Stimulated activated CD4-positive, alpha-beta T cell treated with anti-CD3 and anti-CD28 coated beads, Interleukin-1b, Interleukin-23, amount 100 ng/mL, for 24 hours (primary cell): ENCODE measurements at places on chromosomes 3 and 15.

- DNase-seq = peak; percentile 97
Measured at GRCh38 chr3:126703512-126704493, at the start of gene CHCHD6. CHCHD6 (plus strand) TSS chr3:126704240; CDS start chr3:126704313, 73 bp downstream.

- DNase-seq = no peak
Measured at GRCh38 chr3:145429546-145429945, 731.4 kb downstream of the PLOD2 start.

DNA sequence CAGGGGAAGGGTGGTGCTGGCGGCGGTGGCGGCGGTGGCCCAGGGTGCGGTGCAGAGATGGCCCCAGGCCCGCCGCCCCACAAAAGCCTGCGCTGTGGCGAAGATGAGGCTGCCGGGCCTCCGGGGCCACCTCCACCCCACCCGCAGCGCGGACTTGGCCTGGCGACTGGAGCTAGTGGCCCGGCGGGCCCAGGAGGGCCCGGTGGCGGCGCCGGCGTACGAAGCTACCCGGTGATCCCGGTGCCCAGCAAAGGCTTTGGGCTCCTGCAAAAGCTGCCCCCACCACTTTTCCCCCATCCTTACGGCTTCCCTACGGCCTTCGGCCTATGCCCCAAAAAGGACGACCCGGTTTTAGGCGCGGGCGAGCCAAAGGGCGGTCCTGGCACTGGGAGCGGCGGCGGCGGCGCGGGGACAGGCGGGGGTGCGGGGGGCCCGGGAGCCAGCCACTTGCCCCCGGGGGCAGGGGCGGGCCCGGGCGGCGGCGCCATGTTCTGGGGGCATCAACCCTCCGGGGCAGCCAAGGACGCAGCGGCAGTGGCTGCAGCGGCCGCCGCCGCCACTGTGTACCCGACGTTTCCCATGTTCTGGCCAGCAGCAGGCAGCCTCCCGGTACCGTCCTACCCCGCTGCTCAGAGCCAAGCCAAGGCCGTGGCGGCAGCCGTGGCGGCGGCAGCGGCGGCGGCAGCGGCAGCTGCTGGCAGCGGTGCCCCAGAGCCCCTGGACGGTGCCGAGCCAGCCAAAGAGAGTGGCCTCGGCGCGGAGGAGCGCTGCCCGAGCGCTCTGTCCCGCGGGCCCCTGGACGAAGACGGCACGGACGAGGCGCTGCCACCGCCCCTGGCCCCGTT lies 1.6 kb downstream of the SKOR1 start:
- no peak for DNase-seq

DNA sequence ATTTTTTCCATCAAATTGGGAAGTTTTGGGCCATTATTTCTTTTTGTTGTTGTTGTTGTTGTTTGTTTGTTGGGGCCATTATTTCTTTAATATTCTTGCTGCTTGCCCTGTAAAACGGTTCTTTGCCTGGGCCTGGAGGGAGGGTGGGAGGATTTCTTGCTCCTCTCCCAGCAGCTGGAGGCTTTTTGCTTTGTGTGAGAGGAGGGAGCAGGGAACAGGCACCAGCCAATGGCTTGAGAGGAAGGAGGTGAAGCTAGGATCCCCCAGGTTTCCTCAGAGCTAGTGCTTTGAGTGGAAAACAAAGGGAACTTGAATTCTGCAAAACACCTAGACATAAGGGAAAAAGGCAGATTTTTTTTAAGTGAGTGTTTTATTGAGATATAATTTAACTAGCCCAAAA lies 61.2 kb upstream of the DNAJC19 start:
- DNase-seq = no peak

DNA sequence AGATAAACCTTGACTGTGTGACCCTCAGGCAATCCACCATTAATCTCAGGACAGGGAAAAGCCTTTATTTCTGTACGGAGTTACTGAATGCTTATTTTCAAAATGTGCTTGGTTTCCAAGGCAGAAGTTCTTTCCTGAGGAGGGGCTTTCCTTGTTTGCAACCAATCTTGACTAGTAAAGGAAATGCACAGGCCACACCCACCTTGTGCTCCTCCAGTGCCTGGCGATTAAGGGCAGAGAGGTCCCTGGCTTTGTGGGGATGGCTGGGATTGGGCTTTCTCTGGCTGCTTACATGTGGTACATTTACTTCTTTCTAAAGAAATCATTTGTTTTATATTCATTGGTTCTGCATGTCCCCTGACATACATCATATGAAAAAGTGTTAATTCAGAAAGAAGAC lies 47.8 kb downstream of the ZNF621 start:
- no peak for DNase-seq

GRCh38 chr15:58243070-58243469 lies 104.9 kb downstream of the AQP9 start:
- no peak for DNase-seq

DNA sequence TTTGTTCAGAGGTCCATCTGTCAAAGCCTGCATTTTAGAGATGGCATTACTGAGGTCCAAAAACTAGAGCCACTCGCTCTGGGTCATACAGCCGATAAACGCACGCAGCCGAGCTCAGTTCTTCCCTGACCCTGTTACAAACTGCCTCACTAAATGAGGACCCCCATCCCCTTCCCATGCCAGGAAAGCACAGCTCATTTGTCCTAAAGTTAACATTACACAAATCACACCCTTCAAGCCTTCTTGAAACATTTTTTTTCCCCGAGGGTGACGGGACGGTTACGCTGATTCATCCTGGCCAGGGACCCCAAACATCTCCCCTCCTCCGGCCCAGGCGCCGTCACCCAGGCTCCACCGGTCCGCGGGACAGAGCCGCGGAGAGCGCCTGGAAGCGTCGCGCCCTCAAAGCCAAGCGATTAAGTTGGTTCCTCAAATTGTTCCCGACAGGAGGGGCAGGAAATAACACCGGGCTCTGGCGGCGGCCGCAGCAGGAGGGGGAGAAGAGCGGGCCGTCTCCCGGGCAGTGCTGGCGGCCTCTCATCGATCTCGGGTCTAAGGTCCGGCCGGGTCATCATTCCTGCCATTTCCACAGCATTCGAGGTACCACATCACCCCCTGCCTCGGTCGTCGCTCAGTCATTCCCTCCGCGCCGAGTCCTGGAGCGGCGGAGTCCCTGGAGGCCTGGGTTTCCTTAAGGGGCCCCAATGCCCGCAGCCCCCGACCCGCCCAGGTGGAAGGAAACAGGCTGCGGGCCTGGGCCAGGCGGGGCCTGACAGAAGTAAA lies 619 bp upstream of the CMTM8 start:
- no peak for DNase-seq

- DNase-seq = no peak
Measured at GRCh38 chr3:71271596-71271995, 311.9 kb downstream of the FOXP1 start.

DNA sequence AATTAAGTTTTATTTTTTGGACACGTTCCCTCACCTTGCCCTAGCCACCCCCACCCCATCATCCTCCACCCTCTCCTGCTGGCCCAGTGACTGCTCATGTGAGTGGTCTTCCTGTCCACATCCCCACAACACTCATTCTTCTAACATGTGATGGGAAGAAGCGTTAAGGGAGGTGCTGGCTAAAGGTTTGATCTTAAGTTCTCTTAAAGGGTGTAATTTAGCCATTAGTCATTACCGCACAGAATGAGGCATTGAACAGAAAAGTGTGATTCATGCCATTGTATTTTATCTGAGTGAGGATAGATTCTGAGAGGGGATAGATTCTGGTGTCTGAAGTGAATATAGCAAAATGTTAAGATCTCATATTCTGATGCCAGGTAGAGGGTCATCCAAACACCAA lies 272.9 kb upstream of the TPM1 start:
- no peak for DNase-seq

DNA sequence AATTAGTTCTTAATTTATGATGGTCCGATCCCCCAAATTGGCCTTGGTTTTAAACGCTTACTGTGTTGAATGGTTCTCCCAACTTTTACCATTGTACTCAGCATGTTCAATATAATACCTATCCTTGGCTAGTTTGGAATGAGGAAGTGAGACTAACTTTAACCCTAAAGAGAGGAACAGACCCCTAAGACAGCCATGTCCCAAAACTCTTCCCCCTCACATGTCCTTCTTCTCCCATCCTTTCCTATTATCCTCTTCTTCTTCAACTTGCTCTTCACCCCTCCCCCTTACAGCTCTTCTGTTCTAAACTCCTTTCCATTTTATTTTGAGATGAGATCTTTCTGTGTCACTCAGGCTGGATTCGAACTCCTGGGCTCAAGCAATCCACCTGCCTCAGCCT lies 116.5 kb downstream of the RBMS3 start:
- no peak for DNase-seq

GRCh38 chr3:108073764-108074431 lies 16.9 kb downstream of the CD47 start:
- DNase-seq = no peak

- DNase-seq = no peak
Measured at GRCh38 chr3:49025005-49025792, 3.3 kb downstream of the NDUFAF3 start.

DNA sequence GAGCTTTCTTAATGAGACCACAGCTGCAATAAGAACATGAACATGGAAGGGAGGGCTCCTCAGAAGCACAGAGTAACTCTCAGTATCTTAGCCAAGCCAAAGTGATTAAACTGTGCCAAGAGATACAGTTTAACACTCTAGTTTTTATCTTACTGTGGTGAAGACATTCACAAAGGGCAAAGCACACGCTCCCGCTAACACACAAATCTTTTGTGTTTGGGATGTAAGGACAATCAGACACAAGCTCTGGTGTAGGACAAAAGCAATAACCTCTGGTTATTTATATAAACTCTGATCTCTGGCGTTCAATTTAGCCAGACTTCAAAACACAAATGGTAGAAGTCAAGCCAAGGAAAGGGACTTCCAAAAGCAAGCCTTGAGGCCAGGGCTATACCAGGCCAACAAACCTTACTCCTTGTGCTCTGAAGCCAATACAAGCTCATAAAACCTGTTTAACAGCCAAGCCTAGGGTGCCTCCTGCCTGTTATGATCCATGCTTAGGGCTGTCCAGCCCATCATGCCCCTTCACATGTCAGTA lies 27.8 kb downstream of the DPH3 start:
- no peak for DNase-seq

- DNase-seq = no peak
Measured at GRCh38 chr15:30962079-30962478, 29.3 kb downstream of the MTMR10 start.
